Cardiac septum (tissue), 1 donor: ENCODE measurements at places on chromosomes 5 and 9. TPM values are rescaled to one million over a fixed set of nuclear protein-coding genes. Genes with fewer than 3 reads are reported as not detected.

- no peak for DNase-seq
Observed at GRCh38 chr5:163424836-163425235, 12.6 kb upstream of the CCNG1 start.

DNA sequence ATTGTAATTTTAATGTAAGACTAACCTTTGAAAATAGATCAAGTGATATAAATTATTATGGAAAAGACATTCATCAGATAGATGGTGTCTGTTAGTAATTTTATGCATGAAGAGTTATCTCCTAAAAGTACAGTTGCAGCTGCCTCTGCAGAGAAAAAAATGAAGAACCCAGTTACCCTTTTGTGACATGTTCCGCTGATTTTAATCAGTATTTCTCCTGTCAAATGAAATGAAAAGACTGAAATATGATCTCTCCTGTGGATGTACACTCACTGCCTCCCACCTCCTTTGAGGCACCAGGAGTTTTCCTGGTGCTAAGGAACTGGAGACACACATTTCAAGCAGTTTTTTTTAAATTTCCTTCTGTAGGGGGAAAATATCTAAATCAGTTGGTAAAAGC, 277.4 kb downstream of the KIF4B start:
- no peak for DNase-seq

Gene CAPSL
- not detected for total RNA-seq

Gene PFN3
- not detected for total RNA-seq

Gene IL4
- not detected for total RNA-seq
